Brain (organoid and tissue), 16 donors: ENCODE measurements at places on chromosomes 5 and 9.

DNA sequence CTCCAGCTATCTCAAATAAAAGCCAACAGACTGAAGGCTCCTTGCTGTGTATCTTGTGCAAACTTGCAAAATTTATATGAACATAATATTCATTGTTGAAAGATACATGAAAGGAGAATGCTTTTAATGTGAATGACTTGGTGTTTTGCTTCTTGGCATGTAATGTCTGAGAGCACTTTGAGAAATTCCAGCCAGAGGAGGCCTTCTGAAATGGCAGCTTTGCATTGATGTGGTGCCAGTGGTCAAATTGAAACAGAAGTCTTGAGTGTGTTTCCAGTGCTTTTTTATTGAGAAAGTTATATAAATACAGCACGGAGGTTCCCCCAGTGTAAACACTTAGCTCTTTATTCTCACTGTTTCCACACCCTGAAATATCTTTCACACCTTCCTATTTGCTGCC lies 182.1 kb downstream of the ADCY2 start:
- DNase-seq = peak; percentile 45

DNA sequence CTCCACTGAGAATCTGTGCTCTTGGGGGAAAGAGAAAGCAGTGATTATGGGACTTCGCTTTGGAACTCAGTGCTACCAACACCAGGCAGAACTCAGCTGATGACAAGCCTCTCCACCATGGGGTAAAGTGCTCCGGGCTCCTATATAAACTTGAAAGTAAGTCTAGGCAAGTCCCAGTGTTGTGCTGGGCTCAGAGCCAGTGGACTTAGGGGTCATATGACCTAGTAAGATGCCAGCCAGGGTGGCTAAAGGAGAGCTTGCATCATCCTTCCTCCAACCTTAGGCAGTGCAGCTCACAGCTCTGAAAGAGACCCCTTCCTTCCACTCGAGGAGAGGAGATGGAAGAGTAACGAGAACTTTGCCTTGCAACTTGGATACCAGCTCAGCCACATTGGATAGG lies 35.1 kb upstream of the FREM1 start:
- no peak for DNase-seq

GRCh38 chr5:91313757-91314673 lies 69.1 kb downstream of the ARRDC3 start:
- peak; percentile 44 for DNase-seq

- DNase-seq = no peak
These were observed 97.8 kb upstream of the SMC5 start for GRCh38 chr9:70160686-70161600.

DNA sequence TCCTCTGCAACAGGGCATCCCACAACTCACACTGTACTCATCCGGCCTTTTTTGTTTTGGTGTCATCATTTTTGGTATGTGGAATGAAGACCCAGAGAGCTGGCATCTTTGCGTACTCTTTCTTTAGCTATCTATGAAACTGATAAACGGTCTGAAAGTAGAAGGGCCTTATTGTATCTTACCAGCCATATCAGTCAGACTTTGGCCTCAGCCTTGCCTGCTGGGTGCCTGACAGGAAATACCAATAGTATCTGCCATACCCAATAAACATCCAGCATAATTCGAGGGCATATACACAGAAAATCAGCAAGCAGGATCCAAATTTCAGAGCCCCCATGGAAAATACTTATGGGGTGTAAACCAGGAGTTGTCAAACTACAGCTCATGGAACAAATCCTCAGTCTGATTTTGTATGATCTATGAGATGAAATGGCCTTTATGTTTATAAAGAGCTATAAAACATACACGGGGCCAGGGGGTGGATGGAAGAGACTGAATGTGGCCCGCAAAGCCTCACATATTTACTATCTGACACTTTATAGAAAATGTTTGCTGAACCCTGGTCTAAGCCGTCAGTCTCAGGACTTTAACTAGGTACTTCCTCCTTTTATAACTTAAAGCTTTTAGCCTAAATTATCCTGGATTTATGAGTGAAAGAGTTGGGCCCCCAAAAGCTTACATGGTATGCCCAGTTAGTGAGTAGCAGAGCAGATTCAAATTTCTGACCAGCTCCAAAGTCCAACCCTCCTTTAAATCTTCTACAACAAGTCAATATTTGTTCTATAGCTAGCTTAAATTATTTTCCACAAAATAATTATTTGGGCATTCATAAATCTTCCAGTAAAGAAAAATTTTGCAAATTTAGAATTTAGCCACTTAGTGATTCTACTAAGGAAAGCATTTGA lies 308.0 kb upstream of the PUM3 start:
- no peak for DNase-seq

DNA sequence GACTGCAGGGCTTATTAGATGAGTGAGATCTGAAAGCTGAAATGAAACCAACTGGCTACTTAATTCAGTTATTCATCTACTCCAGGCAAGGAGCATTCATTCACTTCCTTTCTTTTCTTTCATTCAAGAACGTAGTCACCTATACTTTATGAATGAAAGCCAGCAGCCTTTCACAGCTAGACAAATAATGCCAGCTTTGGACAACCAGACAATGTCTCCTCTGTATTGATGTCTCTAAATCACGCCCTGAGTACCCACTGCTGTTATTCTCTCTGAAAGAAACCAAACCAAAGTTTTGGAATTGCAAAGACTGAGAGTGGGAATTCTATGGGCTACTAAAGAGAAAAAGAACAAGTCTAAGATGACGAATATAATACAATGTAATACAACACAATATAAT lies 121.2 kb upstream of the PTPN3 start:
- DNase-seq = no peak

DNA sequence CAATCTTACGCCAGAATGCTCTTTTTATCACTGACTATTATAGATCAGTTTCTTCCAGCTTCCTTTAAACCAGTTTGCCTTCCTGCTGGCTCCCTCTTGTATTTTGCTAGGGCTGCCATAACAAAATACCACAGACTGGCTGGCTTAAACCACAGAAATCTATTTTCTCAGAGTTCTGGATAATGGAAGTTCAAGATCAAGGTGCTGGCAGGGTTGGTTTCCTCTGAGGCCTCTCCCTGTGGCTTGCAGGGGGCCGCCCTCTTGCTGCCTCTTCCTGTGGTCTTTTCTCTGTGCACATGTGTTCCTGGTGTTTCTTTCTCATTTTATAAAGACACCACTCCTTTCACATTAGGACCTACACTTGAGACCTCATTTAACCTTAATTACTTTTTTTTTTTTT lies 6.8 kb upstream of the FXN start:
- no peak for DNase-seq

- no peak for DNase-seq
These were observed 577 bp downstream of the TUT7 start for GRCh38 chr9:86353655-86354010.

GRCh38 chr5:172918421-172919371 lies 40.5 kb upstream of the RPL26L1 start:
- DNase-seq = no peak

GRCh38 chr5:149313151-149313841 lies 32.0 kb upstream of the GRPEL2 start:
- DNase-seq = no peak

DNA sequence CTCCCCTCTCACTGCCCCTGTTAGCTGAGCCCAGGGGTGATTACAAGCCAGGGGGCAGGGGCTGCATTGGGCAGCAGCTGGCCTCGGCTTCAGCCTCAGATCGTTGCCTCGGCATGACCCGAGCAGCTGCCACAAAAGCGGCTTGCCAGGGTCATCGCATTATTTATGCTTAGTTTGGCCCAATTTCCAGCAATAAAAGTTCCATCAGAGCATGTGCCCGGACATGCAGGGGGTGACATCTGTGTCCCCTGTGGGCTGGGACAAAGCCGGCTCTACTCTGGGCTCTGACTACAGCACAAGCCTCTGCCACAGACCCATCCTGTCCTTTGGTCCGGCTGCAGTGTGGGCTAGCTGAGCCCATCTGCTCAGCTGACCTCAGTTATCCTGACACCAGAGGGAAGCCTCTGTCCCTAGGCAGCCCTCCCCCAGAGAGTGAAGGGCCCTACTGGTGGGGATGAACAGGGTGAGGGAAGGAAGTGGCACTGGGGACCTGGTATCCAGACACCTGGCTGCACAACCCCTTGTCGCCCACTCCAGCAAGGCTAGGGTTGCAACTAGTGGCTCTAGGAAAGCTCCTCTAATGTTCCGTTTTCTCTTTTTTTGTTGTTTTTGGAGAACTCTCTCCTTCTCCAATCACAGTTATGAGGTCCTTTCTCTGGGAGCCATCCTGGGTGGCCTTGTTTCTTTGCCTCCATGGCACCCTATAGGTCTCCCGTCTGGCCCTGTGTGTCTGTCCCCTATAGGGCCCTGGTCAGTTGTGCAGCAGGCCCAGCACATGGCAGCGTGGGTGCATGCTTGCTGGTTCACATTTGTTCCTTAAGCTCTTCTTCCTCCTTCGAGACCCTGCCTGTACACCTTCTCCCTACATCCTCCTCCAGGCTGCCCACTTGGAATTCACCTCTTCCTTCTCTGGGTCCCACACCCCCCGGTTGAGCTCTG lies 13.3 kb upstream of the GADD45G start:
- DNase-seq = no peak

DNA sequence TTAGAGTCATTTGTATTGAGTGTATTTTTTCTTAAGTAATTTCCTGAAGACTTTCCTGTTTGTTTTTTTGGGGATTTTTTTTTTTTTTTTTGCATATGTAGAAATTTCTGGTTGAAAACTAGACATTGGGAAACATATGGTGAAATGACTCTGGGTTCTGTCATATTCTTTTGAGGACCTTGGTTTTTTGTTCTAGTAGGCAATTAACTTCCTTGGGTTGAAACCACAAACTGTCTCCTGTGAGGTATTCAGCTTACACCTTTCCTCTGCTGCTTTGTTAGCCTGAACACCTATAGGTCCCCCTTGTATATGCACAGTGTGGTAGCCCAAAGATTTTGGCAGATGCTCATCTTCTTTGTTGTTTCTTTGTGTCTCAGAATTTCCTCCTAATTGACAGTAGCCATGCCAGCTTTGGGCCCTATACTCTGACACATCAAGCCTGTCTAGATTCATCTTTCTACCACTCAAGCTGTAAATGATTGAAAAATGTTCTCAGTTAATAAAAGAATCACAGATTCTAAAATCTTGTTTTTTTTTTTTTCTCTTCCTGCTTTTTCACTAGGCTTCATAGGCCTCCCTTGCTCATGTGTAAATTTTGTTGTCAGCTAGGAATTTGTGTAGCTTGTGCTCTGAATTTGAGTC lies 140.6 kb downstream of the COMMD10 start:
- DNase-seq = no peak

DNA sequence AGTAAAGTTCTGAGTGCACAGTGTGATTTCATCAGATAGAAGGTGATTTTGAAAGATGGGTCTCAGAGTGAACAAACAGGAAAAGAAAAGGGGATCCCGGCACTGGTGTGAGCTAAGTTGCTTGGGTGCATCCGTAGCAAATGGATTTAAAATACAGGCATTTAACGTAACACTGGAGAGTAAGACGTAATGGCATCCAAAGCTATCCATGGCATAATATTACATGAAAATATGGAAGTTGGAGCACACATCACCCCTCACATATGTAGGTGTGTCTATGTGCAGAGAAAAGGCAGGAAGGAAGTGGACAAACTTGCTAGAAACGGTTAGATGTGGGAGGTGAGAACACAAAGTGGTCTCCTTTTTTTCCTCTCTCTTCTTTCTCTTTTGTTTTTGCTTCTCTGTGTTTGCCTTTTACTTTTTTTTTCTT lies 38.2 kb upstream of the SEMA4D start:
- DNase-seq = no peak

DNA sequence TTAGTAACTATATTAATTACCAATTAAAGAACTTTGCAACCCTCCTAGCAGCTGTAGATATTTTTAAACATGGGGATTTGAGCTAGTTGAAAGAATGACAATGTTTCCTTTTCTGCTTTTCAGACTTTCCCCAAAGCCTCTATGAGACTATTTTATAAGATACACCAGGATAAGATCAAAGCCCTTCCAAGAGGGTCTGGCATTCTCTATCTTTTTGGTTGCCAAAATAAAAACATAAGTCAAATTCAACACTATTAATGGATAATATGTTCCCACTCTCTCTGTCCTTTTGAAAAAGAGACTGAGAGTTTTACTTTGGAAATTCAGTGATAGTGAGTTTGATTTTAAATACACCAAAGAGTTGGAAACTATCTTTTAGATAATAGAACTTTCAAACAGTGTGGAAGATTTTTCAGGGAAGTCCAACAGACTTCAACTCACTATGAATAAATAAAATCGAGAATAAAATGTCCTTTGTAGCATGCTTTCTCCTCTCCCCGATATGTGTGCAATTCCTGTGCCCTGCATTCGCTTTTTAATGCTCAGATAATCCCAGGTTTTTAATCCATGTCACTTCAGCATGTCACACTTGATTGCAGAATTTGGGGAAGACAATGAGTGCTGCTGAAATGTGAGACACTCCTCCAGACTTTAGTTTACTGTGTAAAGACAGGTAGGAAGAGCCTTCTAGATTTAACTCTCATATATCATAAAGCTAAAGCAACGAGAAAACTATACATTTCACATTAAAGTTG lies 1095.7 kb upstream of the DMAC1 start:
- DNase-seq = no peak

DNA sequence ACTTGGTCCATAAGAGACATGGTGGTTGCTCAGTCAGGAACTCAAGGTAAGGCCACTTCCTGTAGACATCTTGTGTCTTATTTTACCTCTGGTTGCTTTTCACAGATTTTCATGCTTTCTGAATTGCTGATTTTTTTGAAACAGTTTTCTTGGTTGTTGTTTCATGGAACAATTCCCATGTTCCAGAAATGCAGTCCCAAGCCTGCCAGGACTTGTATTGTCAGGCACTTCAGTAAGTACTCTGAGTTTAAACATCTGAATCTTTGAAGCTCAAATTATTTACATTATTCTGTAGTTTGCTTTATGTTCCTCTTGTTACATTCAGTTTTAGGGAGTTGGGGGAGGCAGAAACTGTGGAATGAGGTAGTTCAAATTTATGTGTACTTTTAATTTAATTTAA lies 290.2 kb downstream of the DMRT2 start:
- no peak for DNase-seq

DNA sequence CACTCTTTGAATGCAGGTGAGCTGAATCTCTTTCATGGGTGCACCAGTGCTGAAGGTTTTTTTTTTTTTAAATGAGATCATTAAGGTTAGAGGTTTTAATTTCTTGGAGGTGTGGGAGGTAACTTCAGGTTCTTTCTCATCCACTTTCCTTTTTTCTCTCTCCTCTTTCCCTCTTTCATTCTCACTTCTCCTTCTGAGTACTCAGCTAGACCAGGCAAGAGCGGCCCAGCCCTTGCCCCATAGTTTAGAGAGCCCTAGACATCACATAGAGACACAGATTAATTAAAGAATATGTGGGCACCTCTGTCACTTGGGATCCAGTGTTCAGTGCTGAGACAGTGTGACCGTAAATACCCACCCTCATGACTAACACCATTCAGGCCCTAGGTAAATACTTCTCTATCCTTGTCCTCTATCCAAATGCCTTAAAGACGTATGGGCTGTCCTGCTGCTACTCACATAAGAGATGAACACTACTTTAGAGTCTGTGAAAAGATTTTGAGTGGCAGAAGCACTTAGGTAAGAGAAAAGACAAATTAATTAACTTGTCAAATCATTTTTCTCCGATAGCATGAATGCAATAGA lies 174.1 kb downstream of the TLE4 start:
- no peak for DNase-seq

- no peak for DNase-seq
These were observed 512.1 kb downstream of the MAN2A1 start for GRCh38 chr5:110201791-110202190.

- no peak for DNase-seq
These were observed 237.5 kb upstream of the ADRA1B start for GRCh38 chr5:159678657-159679392.
